ENCODE measurements at places on chromosomes 11 and 22.

DNA sequence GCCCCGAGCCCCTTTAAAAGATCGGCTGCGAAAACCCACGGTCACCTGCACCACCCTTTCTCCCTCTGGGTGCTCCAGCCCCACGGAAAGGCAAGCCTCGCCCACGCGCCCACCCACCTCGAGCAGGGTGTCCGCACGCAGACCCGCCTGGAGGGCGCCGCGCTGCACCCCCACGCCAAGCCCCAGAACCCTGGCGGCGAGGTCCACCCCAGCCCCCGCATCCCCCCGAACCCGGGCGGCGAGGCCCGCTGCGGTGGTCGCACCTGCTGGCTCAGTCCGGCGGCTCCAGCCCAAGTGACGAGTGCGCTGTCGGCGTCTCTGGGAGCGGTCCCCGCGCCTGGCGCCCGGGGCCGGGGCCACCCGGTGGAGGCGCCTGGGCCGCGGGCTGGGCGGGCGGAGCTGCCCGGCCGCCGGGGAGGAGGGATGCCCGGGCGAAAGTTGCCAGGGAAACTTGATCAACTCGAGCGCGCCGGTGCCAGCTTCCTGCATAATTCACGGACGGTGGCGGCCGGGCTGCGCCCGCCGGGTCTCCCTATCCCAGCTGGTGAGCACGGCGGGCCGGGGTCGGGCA lies 1.1 kb downstream of the SHANK2 start:
- DNase-seq: no peak

GRCh38 chr11:100188137-100188783 lies 498.8 kb upstream of the ARHGAP42 start:
- no peak for DNase-seq

DNA sequence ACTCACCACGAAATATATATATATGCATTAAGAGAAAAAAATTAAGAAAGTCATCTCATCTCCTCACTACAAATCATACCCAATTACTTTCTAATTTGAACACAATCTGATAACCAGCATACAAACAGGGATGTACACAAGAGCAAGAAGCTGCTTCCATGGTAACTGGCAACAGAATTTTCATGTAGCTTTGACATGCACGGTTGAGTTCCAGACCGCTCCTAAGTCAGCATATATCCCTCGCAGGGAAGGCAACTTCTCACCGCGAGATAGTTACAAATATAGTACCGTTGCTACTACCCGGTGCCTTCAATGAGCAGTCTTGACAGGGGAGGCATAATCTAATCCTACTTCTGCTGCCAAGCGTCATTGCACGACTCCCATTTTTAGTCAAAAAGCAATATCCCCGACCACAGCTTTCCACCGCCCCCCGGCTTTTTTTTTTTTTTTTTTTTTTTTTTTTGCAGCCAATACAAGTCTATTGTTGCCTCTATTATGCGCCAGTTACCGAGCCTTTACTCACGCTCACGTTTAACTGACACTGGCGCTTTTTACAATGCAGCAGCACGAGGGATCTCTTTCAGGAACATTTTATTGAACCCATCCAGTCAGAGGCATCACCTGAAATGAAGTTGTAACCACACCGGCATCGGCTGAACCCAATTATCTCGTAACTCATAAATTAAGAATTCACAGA lies 2.2 kb downstream of the CADM1 start:
- DNase-seq: no peak

- DNase-seq: no peak
Observed at GRCh38 chr11:36363361-36364268, 67.5 kb downstream of the PRR5L start.

DNA sequence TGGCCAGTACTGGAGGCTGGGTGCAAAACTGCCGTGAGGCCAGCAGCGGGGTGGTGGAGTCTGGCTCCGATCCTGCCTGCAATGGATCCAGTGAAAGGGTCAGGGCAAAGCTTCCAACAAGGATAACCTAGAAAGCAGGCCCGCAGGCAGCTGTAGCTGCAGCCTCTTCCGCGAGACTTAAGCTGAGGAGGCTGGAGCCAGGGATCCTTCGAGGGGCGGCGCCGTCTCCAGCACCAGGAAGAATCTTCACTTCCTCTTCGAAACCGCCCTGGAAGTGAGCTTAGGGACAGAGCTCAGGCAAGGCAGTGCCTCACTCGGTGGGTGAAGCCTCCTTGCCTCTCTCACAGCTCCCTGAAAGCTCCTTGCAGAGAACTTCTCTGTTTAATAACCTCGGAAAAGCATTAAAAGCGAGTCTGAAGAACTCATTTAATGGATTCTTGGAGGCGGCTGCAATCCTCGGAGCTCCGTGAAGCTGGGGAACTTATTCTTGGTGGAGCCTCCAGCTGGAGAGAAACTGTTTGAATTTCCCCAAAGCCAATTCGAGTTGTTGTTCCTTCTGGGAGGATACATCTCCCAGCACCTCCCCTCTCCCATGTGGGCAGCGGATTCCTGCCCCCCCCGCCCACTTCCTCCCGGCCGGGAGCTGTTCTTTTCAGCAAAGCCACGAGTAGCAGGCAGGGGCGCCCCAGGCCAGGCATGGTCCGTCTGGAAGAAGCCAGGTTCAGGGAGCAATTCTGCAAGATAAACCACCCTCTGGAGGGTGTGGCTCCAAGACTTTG lies 169.9 kb downstream of the CTTN start:
- DNase-seq: no peak

- no peak for DNase-seq
Observed at GRCh38 chr11:117068303-117068860, 29.8 kb downstream of the SIK3 start.

DNA sequence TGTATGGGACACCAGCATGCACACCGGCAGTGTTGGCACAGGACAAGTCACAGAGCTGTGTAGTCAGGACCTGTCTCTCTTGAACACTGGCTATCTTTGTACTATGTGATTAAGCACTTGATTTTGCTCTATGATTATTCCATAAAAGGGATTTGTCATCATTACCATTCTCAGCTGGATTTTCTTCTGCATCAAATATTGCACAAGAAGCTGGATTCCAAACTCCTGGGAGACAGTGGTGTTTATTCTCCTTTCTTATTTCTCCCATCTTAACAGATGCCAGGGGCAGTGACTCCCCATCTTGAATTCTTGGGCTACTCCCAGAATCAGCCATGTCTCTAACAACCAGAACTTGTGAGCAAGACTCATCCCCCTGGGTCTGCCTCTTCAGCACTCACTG lies 62.5 kb upstream of the GNAZ start:
- DNase-seq: no peak

DNA sequence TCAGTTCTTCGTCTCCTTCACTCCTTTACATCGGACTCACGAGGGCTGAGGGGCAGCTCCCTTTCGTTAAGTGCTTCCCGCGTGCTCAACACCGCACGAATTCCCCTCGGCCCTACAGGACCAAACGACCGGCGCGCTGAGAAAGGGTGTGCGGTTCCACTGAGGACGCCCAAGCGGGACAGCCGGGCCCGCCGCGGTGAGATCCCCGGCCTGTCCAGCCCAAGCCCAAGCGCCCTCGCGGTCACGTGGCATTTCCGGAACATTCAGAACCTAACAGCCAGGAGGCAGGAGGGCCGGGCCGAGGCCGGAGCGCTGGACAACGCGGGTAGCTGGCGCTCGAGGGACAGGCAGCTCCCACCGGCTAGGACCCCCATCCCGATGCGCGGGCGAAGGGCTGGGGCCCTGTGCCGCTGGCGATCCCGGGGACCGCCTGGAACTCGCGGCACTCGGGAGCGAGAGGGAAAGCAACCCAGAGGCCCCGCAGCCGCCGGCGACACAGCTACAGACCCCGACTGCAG lies 737 bp upstream of the STIP1 start:
- no peak for DNase-seq

GRCh38 chr11:122100756-122101080 lies 15.3 kb downstream of the BLID start:
- DNase-seq: no peak

GRCh38 chr22:17472932-17473331 lies 90.4 kb upstream of the SLC25A18 start:
- DNase-seq: no peak

DNA sequence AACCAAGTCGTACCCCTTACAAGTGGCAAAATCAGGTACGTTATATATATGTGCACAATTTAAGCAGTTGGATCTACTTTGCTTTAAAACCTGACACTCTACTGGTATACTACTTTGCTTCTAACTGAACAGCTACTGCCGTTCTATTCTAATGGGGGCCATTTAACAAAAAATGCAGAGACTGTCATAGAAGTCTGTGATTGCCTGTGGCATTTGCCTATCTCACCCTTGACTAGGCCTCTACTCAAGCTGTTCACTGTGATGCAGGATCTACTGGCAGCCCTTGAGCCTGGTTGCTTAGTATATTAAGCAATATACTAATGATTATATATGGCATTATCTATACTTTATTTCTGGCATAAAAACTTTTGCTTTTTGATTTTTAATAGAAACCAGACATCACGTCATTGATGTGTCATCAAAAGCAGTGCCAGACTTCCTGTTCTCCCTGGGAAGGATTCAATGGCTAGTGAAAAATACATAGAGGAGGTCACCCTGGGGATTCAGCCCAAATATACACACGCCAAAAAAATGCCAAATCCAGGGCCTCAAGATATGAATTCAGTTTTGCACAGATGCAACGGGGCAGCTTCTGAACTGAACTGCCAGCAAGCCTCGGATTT lies 40.0 kb upstream of the FIBIN start:
- no peak for DNase-seq

DNA sequence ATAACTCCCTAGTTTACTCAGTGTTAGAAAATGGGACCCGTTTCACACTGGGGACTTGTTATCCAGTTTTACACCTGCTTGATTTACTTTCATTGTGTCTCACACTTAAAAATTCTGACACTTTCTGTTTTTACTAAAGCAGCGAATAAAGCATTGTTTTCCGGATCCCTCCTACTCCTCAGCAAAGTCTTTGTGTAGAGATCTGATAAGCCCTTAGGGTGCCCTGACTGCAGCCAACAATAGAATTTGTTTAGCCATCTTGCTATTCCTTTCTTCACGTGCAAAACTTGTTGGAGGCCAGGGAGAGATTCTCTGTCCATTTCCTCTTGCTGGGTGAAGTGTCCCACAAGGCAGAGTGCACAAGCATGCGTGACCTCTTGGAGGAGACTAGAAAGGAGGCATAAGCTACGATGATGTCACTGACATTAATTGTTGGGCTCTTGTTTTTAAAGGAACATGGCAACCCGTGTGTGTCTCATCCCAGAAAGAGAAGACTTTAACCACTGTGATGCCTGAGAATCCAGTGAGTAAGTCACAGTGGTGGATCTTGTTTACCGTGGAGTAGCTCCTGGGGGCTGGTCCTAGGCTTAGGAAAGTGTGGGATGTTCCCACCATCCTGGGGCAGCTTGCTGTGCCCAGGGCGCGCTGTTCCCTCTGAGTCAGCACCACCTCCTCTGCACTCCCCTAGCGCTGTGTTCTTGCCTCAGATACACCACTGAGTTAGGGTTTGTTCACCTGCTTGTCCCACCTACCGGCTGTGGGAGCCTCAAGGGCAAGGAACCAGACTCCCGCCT lies 27.7 kb downstream of the MICAL2 start:
- DNase-seq: no peak

DNA sequence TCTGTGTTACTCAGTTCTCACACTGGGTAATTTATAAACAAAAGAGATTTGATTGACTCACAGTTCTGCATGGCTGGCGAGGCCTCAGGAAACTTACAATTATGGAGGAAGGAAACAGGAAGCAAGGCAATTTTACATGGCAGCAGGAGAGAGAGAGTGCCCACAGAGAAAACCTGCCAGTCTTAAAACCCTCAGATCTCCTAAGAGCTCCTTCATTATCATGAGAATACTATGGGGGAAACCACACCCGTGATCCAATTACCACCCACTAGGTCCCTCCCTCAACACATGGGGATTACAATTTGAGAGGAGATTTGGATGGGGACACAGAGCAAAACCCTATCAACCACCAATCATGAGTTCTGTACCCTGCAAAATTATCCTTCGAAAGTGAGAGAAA lies 1180.8 kb downstream of the JRKL start:
- DNase-seq: no peak

GRCh38 chr22:24768537-24769374 lies 5.8 kb downstream of the PIWIL3 start:
- DNase-seq: peak; percentile 21

GRCh38 chr22:39940757-39941305 lies 19.4 kb upstream of the TMA7B start:
- no peak for DNase-seq

DNA sequence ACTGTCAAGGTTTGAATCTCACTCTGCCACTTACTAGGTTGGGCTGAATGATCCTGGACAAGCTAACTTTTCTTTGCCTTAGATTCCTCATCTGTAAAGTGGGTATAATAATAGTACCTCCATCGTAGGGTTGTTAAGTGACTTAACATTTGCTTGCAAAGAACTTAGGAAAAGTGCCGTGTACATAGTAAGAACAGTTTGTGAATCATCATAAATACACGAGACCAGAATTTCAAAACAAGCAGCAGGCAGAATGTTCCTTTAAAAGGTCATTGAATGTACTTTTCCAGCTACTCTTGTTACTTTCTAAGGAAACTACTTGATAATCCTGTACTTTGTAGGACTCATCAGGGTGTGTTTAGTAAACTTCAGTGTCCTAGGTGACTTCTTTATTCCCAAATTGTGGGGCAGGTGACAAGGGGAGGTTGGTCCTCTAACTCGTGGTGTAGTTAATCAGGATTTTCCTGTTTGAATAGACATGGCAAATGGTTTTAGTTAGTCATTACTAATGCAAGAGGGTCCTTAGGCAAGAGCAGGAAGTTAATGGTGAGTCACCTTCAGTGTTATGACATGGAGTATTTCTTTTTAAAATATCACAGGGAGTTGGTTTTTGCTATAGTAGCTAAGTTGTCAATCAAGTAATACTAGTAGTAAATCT lies 67.9 kb downstream of the YAP1 start:
- DNase-seq: no peak

GRCh38 chr11:18804199-18804999 lies 12.8 kb upstream of the PTPN5 start:
- DNase-seq: no peak

- DNase-seq: no peak
Observed at GRCh38 chr22:34808618-34809017, 257.3 kb upstream of the ISX start.

DNA sequence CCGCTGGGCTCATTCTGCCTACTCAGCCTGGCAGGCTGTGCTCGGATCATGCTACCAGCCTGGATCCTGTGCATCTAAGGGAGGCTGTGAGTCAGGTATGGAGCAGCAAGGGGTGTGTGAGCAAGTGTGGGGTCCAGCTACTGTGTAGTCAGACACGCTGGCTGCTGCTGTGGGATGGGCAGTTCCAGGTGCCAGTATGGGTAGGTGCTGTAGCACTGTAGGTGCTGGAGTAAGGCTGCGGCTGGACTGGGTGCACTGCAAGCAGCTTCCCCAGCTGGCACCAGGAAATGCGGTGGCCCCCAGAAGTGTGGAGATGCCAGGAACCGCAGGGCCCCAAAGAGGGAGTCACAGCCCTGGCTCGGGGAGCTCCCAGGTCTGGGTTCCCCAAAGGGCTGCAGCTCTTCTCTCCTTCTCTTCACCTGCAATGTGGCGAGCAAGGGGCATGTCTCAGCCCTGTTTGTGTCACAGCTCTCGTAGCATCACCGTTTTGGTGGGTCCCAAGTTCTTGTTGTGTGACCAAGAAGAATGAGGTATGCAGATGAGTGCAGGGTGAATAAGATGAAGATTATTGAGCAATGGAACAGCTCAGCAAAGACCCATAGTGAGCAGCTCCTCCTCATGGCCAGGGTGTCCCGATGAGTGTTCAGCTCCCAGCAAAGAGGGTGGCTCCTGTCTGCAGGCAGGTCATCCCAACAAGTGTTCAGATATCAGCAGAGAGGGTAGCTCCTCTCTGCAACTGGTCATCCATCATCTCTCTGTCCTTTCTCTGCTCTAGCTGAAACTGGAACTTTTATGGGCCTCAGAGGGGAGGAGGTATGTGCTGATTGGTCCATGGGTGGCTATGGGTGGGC lies 462.9 kb downstream of the TBC1D22A start:
- DNase-seq: no peak

- no peak for DNase-seq
Observed at GRCh38 chr22:38957046-38957770, at the start of gene APOBEC3A. Gene APOBEC3A, plus strand, starts transcription at chr22:38957609. Its CDS starts 83 bp downstream, at chr22:38957692.

Data from effector CD4-positive, alpha-beta T cell (primary cell).